ENCODE measurements at places on chromosomes 6 and 20.

DNA sequence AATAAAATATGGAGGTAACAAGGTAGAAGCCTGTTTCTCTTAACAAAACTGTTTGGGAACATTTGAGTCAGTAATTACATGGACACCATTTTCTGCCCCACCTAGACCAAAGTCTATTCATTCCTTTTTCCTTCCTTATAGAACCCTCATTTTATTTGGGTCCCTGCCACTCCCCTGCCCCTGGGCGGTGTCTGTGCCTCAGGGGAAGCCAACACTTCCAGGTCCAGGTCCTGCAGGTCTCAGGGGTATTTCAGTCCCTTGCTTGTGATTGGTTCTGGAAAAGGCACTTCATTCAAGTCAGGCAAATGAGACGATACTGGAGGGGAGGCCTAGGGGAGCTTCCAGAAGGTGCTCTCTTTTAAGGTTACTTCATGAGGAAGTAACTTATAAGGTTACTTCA, 42.3 kb downstream of the SLC35D3 start:
- DNase-seq: no peak

DNA sequence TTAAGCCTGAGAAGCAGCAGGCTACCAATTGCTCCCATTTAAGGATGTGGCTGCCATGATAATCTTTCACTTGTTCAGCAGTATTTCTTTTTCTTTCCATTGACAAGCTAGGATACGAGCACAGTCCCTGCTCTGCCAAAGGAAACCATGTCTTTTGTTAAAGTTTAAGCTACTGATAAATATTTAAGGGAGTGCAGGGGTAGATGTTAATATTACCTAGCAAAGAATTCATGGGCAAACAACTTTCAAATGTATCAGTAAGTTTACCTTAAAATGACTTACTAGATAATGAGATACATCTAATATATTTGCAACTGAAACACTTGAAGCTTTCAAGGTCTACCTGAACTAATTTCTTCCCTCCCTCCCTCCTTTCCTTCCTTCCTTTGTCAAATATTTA, 77.3 kb downstream of the OPN5 start:
- no peak for DNase-seq

GRCh38 chr6:27419363-27419762, 30.8 kb downstream of the ZNF391 start:
- DNase-seq: no peak

DNA sequence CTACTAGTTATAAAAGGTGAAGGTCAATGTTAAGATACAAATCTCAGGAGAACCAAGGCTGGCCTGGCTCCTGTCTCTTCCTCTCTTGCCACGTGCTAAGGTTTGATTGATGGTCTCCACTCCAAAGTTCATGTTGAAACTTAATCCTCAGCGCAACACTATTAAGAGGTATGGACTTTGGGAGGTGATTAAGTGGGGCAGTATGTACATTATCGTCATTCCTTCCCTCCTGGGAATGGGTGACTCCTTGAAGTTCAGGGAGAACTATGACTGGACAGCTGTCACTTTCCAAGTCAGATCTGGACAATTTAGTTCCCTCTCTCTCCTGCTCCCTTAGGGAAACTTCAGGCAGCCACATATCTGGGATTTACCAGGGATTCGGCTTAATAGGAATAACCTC, 50.5 kb downstream of the KCNK5 start:
- no peak for DNase-seq

GRCh38 chr6:12065321-12066140, 53.4 kb downstream of the HIVEP1 start:
- no peak for DNase-seq

DNA sequence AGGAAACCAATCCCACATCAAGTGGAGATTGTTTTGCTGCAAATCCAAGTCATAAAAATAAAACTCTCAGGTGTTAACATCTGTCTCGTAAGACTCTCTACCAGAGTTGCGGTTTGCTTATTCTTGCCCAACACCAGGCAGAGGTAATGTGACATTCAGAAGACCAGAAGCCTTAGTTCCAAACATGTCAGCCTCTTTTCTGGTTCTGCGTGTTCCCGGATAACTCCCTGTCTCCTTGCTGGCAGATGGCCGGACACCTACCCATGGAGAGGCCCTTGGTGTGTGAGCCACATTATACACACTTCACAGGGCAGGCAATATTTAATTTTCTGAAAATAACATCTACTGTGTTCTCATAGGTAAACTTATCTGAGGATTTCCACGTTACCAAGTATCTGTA, 73.4 kb downstream of the GMPR start:
- DNase-seq: no peak

- DNase-seq: no peak
These were observed 172.7 kb upstream of the LRFN2 start for GRCh38 chr6:40759838-40760237.

GRCh38 chr6:133456439-133456838, 215.3 kb downstream of the EYA4 start:
- no peak for DNase-seq

- DNase-seq: no peak
These were observed 84.8 kb downstream of the AHI1 start for GRCh38 chr6:135412761-135413160.

- DNase-seq: peak; percentile 94
These were observed 93.9 kb upstream of the BTN3A2 start for GRCh38 chr6:26270903-26271667.

- no peak for DNase-seq
These were observed 62.7 kb upstream of the SYNDIG1 start for GRCh38 chr20:24406750-24407149.

- no peak for DNase-seq
These were observed 1.5 kb downstream of the RPS18 start for GRCh38 chr6:33273129-33273923.

GRCh38 chr6:166253778-166254204, 54.4 kb downstream of the PRR18 start:
- no peak for DNase-seq

- no peak for DNase-seq
These were observed 462.9 kb upstream of the NRSN1 start for GRCh38 chr6:23663096-23663495.

GRCh38 chr6:15628499-15629131, 34.2 kb downstream of the DTNBP1 start:
- peak; percentile 7 for DNase-seq

DNA sequence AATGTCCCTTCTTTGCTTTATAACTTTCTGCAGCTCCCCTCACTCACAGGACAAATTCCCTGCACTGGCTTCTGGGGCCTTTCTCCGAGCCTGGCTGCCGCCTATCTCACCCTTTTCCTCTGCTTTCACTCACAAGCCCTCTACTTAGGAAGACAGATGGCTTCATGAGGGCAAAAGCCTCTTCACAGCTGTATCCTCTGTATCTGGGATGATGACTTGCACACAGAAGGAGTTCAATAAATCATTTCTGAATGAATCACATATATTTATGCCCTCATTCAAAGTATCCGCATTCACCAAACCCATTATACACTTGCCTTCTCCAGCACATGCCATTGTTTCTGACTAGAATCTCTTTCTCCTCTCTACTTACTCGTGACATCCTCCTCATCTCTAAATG, 159.0 kb upstream of the RIPOR2 start:
- no peak for DNase-seq

GRCh38 chr20:33622705-33623365, 39.3 kb upstream of the C20orf144 start:
- no peak for DNase-seq

- DNase-seq: no peak
These were observed 112.3 kb downstream of the ARID1B start for GRCh38 chr6:156889469-156889868.

DNA sequence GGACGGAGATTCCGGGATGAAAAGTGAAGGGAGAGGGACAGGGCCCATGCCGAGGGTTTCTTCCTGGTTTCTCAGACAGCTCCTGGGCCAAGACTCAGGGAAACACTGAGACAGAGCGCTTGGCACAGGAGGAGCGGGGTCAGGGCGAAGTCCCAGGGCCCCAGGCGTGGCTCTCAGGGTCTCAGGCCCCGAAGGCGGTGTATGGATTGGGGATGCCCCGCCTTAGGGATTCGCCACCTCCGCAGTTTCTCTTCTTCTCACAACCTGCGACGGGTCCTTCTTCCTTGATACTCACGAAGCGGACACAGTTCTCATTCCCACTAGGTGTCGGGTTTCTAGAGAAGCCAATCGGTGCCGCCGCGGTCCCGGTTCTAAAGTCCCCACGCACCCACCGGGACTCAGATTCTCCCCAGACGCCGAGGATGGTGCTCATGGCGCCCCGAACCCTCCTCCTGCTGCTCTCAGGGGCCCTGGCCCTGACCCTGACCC, 55.0 kb upstream of the HLA-A start:
- DNase-seq: no peak

DNA sequence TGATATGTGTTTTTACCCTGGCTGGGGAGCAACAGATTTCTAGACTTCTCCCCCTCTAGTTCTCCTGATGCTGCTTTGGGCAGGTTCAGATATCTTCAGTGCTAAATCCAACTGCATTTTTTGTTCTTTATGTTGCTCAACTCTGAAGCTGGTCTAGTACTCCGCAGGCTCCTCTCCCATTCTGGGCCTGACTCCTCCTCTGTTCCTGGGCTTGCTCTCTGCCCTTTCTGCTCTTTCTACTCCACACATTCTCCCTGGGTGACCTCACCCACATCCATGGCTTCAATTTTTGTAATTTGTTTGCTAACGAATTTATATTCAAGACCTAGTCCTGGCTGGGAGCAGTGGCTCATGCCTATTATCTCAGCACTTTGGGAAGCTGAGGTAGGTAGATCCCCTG, 6.4 kb downstream of the FYN start:
- DNase-seq: no peak

DNA sequence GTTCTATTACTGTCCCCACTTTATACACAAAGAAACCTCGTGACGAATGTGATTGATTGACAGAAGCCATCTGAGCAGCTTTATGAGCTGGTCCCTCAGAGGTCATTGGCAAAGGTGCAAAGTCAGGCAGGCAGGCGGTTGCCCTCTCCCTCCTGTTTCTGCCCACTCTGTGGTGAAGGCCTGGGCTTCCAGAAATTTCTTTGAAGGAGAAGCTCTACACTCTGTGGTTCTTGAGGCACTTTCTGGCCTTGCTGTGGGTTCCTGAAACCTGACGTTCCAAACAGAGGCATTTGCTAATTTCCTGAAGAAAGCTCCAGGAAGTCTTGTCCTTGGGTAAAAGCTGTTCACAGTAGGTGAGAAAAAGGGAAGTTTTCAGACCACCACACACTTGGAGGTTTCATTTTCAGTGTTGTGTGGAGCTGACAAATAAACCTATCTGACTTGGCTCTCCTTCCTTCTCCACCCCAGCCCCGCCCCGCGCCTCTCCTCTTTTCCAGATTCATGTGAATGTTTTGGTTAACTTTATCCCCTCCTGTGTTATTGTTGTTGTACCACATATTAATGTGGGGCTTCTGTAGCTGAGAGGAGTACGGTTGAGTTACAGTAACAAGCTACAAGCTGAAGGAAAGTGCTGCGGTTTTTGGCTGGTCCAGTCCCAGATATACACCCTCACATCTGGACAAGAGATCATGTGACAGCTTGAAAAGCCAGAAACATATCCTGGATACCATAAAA, 274.1 kb downstream of the CLIC5 start:
- DNase-seq: no peak

- DNase-seq: no peak
These were observed 13.3 kb downstream of the TAF4 start for GRCh38 chr20:62052336-62052841.

DNA sequence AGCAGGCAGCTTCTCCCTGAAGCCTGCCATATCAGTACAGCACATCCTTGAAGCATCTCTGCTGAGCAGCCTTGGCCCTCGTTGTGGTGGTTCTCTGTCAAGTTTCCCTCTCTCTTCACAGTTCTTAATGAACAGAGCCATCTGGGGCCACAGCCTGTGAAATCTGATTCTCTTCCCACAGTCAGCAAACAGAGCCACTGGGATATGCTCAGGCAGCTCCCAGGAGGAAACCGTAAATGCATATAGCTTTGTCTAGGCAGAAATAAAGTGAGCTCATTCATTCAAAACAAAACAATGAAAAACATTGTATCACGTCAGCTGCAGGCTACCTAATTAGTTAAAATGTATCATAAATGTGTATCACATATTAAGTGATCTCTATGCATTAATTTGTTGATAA, 80.3 kb downstream of the TBC1D7 start:
- DNase-seq: peak; percentile 71

DNA sequence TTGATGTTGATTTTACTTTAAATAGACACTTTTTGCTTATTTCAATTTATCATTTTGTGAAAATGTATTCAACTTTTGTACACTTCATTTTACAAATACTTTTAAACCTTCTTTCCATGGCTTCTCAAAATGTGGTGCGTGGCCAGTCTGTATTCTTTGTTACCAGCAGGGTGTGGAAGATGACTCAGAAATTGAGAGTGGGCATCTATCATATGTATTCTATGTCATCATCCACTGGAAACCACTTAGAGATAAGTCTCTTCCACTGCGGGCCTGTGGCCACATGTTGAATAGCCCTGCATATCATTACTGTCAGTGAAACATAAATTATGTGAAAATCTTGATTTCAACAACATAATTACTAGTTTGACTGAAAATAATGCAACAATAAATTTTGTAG, 52.6 kb upstream of the MC3R start:
- no peak for DNase-seq

- DNase-seq: no peak
These were observed 82.1 kb upstream of the FOXQ1 start for GRCh38 chr6:1229808-1230207.

DNA sequence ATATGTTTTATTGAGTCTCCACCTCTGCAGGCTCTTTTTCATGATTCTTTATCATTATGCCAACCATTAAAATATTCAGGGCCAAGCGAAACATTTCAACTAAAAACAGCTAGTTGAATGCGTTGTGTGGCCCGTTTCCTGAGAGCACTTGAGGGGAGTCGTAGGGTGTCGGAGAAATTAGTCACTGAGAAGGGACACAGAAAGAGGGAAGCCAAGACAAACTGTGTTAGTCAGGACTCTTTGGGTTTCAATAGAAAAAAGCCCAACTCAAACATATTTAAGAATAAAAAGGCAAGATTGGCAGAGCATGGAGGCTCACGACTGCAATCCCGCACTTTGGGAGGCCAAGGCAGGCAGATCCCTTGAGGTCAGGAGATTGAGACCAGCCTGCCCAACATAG, 58.9 kb downstream of the MAFB start:
- no peak for DNase-seq

DNA sequence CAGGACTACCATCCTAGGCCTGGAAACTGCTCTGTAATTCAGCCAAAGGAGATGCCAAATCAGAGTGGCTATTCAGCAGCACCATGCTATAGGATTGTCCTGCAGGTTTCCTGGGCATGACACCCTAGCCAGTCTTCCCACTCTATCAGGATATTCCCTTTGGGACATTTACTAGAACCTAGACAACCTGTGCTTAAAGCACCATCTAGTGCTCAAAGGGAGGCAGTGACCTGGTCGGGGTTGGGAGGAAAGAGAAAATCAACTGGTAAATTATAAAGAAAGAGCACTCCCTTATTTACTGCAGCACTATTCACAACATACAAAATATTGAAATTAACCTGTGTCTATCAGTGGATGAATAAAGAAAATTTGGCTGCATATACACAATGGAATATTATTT, 67.2 kb upstream of the SMLR1 start:
- no peak for DNase-seq

- DNase-seq: no peak
These were observed 24.2 kb upstream of the PCSK2 start for GRCh38 chr20:17202673-17203072.

All from skin of body (tissue), 3 donors.